ENCODE measurements at places on chromosomes 12 and 14.
A peak's percentile ranks its signal among the peaks of the same experiment; 100 is the strongest.

GRCh38 chr12:2628401-2628800 is 166.4 kb upstream of the FKBP4 start:
- DNase-seq: no peak

DNA sequence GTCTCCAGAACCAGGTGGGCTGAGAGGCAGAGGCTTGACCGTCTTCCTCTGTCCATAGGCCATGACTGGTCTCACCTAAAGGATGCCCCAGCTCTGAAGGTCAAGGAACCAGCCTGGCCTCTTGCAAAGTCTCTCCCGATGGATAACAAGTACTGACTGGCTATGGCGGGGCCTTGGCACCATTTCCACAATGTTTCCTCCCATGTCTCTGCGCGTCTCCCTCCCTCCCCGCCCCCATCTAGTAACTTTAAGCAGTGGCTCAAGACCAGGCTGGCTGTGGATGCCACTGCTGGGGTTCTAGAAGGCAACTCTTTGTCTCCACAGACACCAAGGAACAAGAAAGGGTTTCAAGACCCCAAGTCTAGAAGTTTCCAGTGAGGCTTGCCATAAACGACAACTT is 275.5 kb downstream of the DPF3 start:
- DNase-seq: no peak

DNA sequence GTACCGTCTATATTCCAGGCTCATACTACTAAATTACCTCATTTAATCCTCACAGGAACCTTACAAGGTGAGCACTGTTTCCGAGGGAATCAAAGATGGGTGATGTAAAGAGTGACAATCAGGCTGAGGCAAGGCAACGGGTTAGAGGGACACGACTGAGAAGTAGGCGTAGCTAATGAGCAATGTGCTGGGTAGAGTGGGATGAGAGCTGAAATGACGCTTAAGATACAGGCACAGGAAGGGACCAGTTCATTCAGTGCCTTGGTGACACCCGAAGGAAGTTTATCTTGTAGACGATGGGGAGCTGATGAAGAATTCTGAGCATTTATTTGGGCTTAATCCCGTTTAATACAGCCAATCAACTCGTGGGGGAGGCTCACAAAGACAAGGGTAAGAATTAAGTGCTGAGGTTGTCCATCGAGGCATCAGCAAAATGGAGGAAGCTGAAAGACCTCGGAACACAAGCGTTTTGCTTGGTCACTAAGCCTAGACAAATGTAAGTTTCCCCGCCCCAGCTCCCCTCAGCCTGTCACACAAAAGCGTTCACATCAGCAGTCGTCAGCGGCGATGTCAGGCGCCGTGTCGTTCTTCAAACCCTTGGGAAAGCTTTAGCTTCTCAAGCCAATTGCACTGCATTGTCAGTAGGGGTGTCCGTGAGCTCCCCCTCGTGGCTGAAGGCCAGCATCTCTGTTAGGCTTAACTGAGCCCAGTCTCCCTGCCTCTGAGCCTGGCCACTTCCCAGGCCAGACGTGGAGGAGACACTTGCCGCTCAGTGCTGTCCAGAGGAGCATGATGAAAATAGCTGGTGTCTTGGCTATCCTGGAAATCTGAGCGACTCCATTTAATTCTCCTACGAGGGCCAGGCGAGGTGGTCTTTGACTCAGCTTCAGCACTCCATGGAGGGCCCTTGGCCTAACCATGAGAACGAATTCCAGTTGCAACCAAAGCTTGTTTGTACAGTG is 288.5 kb upstream of the G2E3 start:
- peak; percentile 48 for DNase-seq

GRCh38 chr12:53069621-53070410 is 9.4 kb downstream of the SPRYD3 start:
- DNase-seq: no peak

DNA sequence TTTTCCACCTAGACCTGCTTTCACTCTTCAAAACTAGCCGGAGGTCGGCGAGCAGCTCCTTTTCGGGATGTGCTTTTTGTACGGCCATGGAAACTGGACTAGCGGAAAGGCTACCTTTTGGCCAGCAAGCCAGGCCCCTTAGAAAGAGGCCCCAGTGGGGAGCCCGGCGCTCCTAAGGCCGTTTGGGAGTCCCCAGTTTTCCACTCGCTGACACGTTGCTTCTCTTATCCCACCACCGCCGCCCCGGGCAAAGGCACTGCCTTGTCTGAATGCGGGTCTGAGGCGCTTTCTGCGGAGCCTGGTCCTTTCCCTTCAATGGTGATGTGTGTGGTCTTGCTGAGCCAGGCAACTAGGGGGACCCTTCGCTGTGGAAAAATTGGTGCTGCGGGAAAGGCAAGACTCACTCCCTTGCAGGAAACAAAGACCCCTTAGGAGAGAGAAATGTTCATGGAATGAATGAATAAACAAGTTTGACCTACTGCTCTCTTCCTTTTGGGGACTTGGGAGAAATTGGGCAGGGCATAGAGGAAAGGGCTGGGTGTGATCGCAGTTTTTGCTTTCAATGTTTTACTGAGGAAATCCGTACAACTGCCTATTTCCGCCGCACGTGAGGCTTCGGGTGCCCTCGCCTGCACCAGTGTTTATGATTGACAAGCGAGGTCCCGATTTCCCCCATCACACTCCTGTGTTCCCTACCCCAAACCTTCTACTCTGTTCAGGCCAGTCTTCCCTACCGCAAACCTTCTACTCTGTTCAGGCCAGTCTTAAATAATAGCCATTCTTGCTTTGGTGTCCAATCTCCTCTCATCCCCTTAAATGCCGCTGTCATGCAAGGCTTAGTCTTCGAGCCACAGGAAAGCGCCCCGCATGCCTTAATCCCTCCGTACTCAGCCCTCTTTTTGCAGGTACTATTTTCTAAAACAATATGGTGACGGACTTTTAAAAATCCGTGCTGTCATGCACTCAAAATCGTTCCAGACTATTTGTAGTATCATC is 1.0 kb upstream of the SLC38A2 start:
- no peak for DNase-seq

DNA sequence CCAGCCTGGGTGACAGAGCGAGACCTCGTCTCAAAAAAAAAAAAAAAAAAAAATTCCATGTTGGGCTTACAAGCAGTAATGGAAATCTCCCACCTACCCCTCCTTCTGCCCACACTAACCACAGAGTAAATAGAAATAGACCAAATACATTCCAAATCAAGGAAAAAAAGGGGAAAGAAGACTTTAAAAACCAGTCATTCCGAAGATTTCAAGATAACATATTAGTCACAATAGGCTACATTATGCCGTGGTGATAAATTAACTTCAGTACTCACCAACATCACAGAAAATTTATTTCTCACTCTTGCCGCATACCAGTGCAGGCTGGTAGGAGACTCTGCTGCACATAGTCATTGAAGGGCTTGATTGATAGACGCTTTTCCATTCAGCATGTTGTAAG is 15.5 kb upstream of the ETV6 start:
- no peak for DNase-seq

DNA sequence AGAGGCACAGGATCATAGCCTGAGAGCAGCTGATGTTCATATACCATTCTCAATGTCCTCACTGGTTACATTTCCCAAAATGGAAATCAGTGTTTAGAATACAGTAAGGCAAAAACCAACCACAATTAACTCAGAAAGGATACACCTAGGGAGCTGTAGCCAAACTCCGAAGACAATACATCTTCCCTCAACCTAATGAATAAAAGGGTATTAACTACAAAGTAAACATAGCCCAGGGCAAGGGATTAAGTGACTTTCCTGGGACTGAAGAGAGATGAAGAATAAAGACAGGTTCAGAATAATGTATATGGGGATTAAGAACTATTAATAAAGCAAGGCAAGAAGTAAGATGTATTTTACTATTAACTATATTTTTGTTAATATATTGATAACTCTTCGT is 79.5 kb downstream of the RPS29 start:
- no peak for DNase-seq

- no peak for DNase-seq
Measured at GRCh38 chr12:4133636-4134447, 139.7 kb upstream of the CCND2 start.

- DNase-seq: no peak
Measured at GRCh38 chr14:50985859-50986331, 41.6 kb upstream of the PYGL start.
